Small intestine (tissue), 16 donors: ENCODE measurements at places on chromosomes 13 and 19.

- DNase-seq = peak; percentile 86
These were observed 2.4 kb downstream of the TICAM1 start for GRCh38 chr19:4829001-4829712.

DNA sequence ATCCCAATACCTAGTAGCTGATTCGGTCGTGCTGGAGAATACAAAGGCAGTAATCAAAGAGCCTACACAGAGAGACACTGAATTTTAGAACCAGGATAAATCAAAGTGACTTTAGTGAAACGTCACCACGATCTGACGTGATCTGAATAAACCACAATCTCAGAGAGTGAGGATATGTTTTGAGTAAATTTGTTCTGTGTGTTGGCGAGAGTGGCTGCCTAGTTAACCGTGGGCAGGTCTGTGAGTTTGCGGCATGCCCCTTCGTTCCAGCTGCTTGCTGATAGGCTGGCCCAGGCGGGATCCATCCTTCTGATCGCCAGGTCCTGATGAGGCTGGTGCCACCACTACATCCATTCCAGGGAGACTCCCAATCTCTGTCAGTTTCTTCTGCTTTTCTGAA, 40.4 kb downstream of the LRCH1 start:
- no peak for DNase-seq

GRCh38 chr19:32208060-32208459, 137.3 kb upstream of the ZNF507 start:
- no peak for DNase-seq

GRCh38 chr19:19532806-19533701, 4.3 kb downstream of the YJEFN3 start:
- no peak for DNase-seq

DNA sequence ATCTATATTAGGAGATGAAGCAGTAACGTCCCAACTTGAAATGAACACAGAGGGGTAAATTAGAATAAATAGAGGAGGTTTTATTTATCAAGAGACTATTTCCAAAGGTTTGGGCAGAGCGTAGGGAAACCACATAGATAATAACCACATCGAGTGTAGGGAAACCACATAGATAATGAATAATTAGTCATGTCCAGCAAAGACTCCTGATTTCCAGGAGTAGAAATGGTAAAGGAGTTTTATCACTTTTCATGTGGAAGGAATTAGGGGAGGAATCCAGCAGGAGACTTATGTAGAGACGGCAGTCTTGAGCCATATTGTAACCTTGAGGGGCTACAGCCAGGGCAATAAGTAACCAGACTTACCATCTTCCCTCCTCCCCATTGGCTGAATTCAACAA, 136.3 kb upstream of the CSNK1A1L start:
- DNase-seq = no peak

GRCh38 chr13:59230484-59231264, 933.1 kb downstream of the DIAPH3 start:
- no peak for DNase-seq

GRCh38 chr13:80903911-80904310, 563.0 kb upstream of the SPRY2 start:
- DNase-seq = no peak

- DNase-seq = no peak
These were observed at the start of gene TTC9B for GRCh38 chr19:40217934-40218890. Gene TTC9B (minus strand): TSS chr19:40218384. CDS start chr19:40218381, 3 bp downstream.

DNA sequence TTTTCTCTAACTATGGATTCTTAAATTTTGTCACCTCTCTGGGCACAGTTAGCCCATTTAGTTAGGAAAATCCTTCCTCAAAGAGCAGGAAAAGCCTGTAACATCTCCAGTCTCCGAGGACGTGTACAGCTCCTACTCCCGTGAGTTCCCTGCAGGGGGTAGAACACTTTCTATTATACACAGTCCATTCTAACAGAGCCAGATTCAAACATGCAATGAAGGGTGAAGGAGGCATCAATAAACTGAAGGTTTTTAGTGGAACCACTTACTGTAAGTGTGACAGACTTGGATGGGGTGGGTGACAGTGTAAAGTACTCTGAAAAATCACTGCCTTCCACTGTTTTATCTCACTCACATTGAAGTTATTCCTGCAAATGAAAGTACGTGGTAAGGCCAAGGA, 204.7 kb upstream of the DACH1 start:
- no peak for DNase-seq

- no peak for DNase-seq
These were observed 115.5 kb downstream of the GGACT start for GRCh38 chr13:100473087-100473486.

GRCh38 chr19:14772995-14773394, 5.4 kb downstream of the ADGRE2 start:
- DNase-seq = no peak

DNA sequence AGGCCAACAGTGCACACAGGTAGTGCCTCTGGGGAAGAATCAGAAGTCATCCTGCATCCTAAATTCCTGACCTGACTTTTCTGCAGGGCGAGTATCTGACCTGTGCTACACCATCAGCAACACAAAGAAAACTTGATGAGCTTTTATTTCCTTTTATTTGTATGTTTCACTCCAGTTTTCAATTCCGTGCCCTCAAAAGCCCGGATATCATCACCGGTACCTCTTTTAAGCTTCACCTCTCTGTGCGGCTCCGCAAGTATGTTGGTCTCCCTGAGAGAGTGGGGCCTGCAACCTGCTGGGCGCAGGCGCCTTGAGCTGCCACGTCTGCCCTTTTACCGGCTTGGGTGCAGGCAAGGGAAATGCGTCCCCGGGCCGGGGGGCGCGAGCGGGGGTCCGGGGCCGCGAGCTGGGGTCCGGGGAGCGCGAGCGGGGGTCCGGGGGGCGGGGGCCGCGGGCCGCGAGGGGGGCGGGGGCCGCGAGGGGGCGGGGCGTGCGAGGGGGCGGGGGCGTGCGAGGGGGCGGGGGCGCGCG, 4.3 kb upstream of the DUXA start:
- no peak for DNase-seq

DNA sequence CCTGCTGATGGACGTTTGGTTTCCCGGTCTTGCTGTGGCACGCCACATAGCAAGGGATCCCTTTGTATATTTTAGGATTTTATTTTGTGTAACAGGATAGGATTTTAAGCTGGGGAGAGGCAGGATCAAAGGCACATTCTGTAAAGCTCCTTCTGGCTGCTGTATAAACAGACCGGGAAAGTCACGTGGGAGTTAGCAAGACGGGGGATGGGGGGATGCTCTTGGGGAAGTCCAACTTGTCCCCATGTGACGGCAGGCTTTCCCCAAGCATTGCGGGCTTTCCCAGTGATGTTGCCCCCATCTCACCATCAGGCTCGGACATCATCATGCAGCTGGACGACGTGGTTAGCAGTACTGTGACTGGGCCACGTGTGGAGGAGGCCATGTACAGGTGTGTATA, 5.8 kb downstream of the QTRT1 start:
- no peak for DNase-seq

- DNase-seq = no peak
These were observed 174.6 kb downstream of the ITGBL1 start for GRCh38 chr13:101626925-101627555.

DNA sequence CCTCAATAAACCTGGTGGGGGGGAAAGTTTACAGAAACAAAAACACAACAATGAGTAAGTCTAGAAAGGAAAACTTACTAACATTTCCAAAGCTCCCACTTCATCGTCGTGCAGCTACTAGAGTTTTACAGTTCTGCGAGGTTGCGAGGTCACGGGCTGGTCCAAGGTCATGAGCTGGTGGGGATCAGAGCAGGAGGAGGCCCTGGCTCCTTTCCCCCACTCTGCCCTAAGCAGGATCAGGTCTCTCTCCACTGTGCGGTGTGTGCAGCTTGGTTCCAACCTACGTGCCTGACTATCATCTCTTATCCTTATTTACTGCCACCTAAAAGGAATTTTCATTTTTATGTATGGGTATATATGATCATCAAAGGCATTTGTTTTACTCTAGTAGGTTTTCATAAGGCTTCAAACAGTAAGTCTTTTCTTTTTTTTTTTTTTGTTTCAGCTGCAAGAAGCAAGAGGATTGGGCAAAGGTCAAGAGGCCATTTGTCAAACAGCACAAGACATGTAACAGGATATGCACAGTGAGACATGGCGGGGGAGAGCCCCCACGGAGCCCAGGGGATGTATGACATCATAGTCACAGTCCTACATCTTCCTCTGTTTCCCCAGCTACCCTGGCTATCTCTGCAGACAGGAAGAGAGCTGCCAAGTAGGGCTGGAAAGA, 76.6 kb upstream of the POMP start:
- DNase-seq = no peak

- DNase-seq = no peak
These were observed 15.5 kb upstream of the AMER2 start for GRCh38 chr13:25187596-25187995.

GRCh38 chr19:17953869-17954268, 13.0 kb upstream of the KCNN1 start:
- DNase-seq = no peak

- DNase-seq = no peak
These were observed 47.9 kb upstream of the C13orf42 start for GRCh38 chr13:51158880-51159518.

- DNase-seq = no peak
These were observed 501.8 kb downstream of the EFNB2 start for GRCh38 chr13:106033659-106034058.

DNA sequence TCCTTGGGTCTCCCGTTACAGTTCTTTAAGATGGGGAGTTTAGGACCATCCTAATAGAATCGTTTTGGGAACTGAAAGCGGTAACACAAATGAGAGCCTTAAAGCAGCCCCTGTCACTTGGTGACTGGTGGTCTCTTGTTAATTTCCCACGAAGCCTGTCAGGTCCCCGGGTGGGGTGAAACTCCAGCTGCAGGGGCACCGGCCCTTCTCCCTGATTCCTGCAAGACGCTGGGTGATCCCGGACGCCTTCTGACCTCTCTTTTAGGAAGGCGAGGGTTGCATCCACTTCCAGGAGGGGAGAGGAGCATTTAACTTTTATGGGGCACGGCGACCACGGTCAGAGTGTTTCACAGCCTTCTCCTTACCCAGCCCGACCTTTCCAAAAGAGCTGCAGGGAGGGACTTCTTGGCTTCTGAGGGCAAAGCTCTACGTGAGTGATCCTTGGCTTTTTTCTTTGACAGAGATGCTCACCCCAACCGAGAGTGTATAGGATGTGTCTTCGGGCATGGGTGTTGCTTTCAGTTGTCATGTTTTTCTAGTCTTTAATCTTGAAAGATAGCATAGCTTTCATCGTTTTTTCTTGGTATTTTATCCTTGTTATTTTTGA, 688 bp downstream of the ZNF225 start:
- peak; percentile 7 for DNase-seq

DNA sequence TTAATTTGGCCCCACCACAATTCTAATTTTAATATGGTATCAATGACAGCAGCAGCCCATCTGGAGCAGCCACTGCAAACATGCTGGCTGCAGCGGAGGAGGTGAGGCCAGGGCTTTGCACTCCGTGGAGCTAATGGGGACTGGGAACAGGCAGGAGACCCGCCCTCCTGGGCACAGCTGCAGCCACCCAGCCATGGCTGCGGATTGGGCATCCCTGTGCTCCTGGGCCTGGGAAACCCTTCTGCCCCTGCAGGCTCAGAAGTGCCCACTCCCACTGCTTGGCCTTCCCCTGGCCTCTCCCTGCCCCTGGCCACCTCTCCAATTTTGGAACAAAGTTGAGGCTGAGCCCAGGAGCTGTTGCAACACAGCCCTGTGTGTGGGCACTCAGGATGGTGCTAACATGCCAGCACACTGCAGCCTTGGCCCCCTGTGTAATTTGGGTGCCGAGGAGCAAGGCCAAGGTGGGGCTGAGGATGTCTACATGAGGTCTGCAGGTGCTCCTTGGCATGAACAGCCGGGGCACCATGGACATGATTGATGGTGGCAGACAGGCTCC, 123.6 kb downstream of the PCDH9 start:
- no peak for DNase-seq

- no peak for DNase-seq
These were observed 13.2 kb upstream of the URI1 start for GRCh38 chr19:29928831-29929230.

DNA sequence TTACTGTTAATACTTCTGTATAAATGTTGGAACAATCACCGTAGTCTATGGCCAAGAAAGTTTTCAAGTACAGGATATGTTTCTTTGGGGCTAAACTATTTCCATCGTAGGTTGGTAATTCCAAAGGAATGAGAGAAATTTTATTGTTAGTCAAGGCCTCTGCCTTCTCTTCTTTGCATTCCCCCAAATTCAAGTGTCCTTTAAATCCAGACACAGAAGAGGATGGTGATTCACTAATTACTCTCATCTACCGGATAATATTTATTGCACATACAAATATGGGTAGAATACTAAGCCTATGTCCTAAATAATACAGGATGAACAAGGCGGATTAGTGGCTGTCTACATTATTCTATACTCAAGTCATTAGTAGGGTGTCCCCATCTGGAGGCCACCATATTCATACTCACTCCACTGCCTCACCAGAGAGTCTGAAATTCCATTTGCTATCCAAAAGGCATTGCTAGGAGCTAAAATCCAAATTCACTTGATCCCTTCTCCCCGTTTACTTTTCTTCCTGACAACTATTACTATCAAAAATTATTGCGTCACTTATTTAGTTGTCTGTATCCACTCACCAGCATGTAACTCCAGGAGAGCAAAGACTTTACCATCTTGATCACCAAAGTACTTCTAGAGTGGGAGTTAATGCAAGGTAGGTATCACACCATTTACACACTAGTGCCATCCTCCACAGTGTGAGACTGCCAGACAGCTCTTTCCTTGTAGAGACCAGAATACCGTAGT, 82.4 kb upstream of the SGCG start:
- no peak for DNase-seq

- no peak for DNase-seq
These were observed 17.6 kb downstream of the PBX4 start for GRCh38 chr19:19600793-19601330.

DNA sequence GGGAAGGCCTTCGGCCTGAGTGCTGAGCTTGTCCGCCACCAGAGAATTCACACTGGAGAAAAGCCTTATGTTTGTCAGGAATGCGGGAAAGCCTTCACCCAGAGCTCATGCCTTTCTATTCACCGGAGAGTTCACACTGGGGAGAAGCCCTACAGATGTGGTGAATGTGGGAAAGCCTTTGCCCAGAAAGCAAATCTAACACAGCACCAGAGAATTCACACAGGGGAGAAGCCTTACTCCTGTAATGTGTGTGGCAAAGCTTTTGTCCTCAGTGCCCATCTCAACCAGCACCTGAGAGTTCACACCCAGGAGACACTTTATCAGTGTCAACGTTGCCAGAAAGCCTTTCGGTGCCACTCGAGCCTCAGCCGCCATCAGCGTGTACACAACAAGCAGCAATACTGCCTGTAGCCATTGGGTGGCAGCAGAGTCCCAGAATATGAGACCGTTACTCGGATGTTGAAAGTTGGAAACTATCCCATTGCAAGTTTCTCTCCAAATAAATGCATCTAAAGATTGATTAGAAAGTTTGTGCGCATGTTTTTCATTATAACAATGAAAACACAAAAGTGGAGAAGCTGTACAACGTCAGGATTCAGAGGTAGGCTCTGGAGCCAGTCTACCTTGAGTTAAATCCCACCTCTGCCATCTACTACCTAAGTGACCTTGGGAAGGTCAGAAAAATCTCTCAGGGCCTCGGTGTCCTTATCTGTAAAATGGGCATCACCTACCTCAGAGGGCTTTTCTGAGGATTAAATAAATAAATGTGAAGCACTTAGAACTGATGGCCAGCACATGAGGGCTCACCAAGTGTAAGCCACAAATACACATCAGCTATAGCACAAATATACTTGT, 21.1 kb downstream of the ZNF473 start:
- DNase-seq = peak; percentile 33

GRCh38 chr13:102236830-102237229, 165.0 kb downstream of the FGF14 start:
- no peak for DNase-seq

- DNase-seq = no peak
These were observed 111.4 kb downstream of the FRY start for GRCh38 chr13:32142956-32143375.
